ENCODE measurements at places on chromosomes 6 and 20. TPM values are rescaled to one million over a fixed set of nuclear protein-coding genes. Genes with fewer than 3 reads are reported as not detected.

DNA sequence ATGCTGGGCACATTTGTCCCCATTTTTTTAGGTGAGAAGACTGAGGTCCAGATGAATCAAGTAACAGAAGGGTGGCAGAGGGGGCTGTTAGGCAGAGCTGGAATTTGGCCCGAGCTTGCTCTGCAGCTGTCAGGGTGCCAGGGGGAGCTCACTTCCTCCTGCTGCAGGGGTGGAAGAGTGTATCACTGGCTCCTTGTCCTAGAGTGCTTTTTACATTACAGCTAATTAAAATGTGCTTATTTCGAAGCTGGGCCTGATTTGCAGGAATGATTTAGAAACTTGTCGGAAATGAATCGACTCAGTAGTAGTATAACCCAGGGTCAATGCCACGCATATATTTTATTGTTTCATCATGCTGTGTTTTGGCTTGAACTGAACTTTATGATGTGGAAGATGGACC is 11.1 kb downstream of the TOX2 start:
- DNase-seq, result peak; percentile 58

DNA sequence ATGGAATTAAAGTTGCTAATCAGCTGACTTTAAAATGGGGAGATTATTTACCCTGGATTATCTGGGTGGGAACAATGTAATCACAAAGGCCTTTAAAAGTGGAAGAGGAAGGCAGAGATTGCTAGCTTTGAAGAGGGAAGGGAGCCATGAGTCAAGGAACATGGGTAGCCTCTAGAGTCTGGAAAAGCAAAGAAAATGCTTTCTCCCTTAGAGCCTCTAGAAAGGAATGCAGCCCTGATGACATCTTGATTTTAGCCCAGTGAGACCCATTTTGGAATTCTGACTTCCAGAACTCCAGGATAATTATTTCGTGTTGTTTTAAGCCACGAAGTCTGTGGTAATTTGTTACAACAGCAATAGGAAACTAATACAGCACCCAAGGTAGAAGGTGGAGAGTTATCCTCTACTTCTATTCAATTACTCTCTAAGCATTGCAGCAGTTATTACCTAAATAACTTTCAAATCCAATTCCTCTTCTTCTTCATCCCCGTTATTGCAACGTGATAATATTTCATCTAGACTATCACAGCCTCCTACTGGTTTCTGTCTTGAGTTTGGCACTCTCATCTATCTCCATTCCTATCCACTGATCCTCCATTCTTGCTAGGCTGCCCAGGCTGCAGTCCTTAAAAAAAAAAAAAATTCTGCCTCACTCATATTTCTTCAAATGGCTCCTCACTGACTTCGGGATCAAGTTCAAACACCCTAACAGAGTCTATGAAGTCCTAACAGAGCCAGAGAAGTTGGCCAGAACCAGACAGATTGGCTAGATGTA is 224.3 kb downstream of the BTBD9 start:
- no peak for DNase-seq

Gene MPIG6B
- not detected for total RNA-seq

Gene MRAP2
- total RNA-seq, result 0.43 TPM

- no peak for DNase-seq
These were observed at the start of gene TNXB for GRCh38 chr6:32109114-32109764. Gene TNXB (minus strand): TSS chr6:32109338. CDS start chr6:32098198, 11,140 bp downstream.

GRCh38 chr6:113654396-113654795 is 202.7 kb upstream of the MARCKS start:
- peak; percentile 96 for DNase-seq

- DNase-seq, result no peak
These were observed 76.9 kb downstream of the ANKRD6 start for GRCh38 chr6:89509777-89510281.

Gene CDYL
- 28.4 TPM for total RNA-seq

DNA sequence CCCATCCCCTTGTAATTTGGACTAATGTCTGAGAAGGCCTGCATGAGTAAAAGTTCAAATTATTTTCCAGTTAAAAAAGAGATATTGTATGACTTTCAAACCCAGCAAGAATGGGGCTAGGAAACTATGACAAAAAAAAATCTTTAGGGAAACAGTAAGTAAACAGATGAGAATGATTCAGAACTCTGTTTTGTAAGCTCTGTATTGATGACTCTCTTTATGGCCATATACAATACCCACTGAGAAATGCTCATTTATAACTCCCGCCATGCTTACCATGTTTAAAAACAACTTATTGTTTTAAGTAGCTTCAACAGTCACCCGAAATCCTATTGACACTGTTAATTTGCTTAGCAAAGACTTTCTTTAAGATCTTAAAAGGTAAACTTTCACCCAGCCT is 17.2 kb upstream of the PCK1 start:
- DNase-seq, result no peak

DNA sequence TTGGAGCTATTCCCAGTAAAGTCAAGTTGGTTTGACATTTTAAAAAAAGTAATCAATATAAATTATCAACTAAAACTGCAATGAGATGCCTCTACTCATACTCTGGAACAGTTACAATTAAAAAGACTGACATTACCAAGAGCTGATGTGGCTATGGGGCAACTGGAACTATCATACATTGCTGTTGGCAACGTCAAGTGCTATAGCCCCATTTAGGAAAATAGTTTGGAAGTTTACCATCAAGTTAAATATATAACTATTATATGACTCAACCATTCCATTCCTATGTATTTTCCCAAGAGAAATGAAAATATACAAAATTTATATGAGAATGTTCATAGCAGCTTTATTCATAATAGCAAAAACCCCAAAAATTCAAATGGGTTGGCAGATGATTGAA is 111.4 kb upstream of the HDGFL1 start:
- no peak for DNase-seq

Gene WFDC5
- total RNA-seq, result not detected

Gene SLC17A3
- not detected for total RNA-seq

Gene C20orf144
- total RNA-seq, result not detected
